ENCODE measurements at places on chromosomes 2 and 18.

DNA sequence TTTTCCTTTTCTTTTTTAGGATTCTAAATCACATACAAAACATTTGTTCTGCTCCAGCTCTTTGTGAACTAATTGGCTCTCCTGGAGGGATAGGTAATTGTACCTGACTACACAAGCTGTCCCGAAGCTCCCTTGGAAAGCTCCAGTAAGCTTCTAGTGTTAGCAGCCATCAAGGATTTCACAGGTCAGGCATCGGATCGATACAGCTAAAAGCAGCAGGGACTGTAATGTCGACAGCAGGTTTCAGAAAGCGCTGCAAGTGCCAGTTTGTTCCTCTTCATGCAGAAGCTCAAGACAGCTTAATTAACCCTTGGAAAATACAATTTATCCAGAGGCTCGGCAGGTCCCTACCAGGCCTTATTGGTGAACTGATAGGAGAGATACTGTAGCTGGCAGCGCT, 87.2 kb upstream of the VRK2 start:
- DNase-seq: no peak

DNA sequence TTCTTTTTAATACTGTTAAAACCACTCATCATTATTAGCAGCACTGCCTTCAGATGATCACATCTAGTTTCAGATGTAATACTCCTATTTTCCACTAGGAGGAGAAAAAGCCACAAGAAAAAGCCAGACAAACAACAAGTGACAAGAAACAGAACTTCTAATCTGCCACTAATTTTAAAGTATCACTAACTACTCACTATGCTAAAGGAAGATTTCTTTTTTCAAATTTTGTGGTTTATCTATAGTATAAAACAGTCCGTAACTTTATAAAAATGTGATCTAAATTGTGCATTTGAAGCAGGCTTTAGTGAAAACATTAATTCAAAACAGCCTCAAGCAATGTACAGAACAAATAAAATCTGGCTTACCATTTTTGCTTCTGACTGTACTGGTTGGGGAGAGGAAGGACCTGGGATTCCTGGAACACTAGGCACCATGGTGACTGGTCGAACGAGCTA, 56.8 kb downstream of the ATF2 start:
- DNase-seq: no peak

DNA sequence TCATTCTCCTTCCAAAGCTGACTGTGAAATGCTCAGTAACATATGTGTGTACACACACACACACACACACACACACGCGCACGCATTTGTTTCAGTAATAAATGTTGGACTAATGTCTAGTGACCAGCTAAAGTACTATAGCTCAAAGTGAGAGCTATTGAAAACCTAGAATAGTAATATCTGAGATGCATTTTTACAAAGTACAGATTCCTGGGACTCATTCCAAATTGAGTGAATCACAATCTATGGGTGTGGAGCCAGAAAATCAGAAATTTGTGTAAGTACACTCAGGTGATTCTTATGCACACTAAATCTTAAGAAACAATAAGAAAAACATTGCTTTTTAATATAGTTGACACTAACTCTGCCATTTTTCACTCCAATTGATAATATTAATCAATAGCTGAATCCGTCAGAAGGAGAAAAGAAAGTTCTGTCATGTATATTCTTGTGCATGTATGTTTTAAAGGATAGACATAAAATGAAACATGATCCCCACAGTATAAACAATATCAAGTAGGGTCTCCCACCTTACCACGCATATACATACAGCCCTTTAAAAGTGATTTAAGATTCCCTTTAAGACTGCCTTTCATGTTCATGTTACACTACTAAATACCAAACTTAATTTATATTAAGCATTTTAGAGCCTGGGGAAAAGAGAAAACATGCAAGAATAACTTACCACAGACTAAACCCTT, 123.5 kb downstream of the ATAD2B start:
- DNase-seq: no peak

DNA sequence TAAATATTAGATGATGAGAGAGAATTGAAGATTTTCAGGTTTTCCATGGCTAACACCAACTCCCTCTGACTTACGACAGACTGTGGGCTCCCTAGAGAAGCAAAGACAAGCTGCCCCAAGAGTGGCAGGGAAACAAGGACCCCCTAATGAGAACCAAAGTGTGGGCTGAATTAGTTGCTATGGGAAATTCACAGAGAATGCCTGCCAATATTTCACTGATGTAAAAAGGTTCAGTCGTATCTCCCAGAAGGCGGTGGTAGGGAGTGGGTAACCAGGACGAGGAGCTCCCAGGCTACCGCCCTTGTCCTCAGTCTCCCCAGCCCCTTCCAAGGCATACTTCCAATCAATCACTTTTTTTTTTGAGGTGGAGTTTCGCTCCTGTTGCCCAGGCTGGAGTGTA, 113.6 kb downstream of the LAMA1 start:
- no peak for DNase-seq

DNA sequence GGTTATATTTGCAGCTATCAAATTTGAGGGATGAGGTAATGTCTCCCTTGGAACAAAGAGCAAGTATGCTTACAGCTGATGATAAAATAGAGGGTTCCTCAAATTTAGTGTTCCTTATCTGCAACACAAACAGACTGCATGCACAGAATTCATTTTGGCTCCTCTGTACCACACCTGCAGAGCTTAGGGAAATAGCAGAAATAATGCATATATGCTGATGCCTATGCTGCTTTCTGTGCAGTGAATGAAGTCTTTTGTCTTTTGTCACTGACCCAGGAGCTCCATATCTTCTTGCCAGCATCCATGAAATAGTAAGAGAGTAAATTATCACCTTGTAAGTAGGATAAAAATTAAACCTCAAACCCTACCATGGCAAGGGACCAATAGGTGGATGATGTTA, 69.8 kb downstream of the NCKAP1 start:
- DNase-seq: no peak

- DNase-seq: no peak
Observed at GRCh38 chr18:78561757-78562510, 417.7 kb upstream of the SALL3 start.

DNA sequence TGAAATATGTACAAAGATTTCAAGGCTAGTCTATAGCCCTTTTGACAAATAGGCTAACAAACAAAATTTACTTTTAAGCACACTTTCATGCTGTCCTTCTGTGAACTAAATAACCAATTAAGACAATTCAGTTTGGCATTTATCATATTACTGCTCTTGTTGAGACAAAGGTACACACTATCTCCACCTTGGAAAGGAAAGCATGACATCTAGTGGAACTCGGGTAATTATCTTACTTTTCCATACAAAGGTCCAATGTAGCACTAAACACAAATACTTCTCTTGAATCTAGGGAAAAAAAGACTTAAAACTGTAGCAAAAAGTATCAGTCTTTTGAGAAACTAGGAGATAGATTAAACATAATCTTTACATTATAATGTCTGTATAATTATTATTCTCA, 125.0 kb upstream of the CD226 start:
- DNase-seq: no peak

- no peak for DNase-seq
Observed at GRCh38 chr2:201261906-201262305, 1.6 kb downstream of the CASP8 start.

DNA sequence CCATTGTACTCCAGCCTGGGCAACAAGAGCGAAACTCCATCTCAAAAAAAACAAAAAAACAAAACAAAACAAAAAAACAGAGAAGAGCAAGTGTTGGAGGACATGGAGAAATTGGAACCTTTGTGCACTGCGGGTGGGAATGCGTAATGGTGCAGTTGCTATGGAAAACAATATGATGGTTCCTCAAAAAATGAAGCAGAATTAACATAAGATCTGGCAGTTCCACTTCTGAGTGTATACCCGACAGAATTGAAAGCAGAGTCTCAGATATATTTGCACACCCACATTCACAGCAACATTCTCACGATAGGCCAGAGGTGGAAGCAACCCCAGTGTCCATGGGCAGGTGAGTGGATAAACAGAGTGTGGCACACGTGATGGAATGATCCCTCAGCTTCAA, 11.0 kb upstream of the RALB start:
- no peak for DNase-seq

GRCh38 chr18:80183273-80184050, 63.9 kb downstream of the PARD6G start:
- DNase-seq: no peak

GRCh38 chr18:61699397-61700110, 193.3 kb downstream of the RNF152 start:
- no peak for DNase-seq

DNA sequence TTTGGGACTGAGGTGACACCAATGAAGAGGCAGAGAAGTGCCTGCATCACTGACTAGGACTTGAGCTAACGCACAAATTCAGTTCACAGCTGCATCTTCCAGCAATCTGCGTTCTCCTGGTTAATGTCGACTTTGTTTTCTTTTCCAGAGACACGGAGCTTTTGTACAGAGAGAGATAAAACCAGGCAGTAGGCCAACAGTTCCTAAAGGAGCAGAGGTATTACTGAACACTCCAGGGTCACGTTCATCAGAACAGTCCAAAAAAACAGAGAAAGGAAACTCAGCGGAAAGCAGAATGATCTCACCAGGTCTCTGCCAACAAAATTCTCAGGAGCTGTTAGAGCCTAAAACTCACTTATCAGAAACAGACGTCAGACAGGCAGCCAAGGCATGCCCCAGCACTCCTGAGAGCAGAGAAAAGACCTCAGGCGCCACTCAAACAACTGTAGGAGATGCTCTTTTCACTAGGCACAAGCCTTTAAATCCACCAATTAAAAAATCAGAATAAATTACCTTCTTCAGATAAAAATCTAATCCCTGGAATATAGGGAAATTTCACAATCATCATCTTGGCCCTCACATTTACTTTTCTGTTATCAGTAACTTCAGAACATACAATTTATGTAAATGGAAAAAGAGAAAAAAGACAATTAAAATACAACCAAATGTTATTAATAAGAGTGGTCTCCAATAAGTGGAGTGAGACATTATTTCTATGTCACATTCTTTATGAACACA, 95.9 kb upstream of the SPTBN1 start:
- DNase-seq: no peak

DNA sequence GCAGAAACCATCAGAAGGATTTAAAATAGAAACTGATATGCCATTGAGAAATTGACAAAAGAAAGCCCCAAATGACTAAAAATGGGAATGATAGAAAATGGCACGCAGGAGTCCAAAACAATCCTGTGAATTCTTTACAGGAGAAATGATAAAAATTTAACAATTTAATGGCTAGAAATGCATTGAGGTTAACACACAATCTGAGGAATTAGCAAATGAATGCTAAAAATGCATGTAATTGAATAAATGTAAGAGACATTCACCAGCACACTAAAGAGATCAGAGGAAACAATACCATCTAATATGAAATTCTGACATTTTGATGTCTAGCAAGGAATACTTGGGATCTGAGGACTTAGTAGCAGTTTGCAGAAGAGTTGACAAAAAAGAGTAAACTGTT, 37.0 kb downstream of the MARCHF4 start:
- no peak for DNase-seq

GRCh38 chr2:203185864-203186263, 53.0 kb upstream of the CYP20A1 start:
- DNase-seq: no peak

DNA sequence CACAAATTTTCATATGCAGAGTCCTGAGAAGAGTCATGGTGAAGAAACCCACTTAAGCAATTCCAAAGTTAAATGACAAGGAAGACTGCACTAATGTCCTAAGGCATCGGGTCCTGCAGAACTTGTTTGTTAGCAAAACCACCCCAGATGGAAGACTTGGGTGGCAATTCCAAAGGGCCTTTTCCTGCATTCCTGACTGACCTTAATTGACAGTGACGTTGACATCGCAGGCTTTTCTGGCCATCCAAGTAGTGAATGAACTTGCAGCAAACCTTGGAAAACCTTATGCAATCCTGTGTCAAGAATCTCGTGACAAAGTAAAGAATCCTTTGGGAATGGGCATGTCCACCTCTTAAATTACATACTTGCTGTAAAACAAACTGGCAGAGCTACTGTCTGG, 112.5 kb upstream of the SH3BP4 start:
- DNase-seq: no peak

DNA sequence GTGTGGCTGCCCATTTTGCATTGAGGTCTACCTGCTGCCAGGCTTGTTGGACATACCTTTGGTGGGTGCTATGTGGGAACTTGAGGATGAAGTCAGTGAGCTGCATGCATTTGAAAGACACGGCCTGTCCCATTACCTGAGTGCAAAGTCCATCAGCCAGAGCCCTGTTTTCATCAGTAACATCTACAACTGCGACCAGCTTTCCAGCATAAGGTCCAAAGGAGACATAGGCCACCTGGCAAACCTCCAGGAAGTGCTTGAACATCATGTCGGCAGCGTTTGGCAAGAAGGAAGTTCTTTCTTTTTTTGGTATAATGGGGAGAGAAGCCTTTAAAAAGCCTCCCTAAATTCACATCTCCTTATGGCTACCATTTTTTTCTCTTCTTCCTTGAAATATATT, 143.1 kb downstream of the FAM161A start:
- DNase-seq: no peak

- no peak for DNase-seq
Observed at GRCh38 chr18:44974174-44974573, 293.5 kb downstream of the SETBP1 start.

- no peak for DNase-seq
Observed at GRCh38 chr18:27135504-27136207, 49.5 kb downstream of the CHST9 start.

- DNase-seq: no peak
Observed at GRCh38 chr2:235659767-235660322, 166.0 kb downstream of the AGAP1 start.

- no peak for DNase-seq
Observed at GRCh38 chr2:21203976-21204375, 80.2 kb downstream of the TDRD15 start.

- no peak for DNase-seq
Observed at GRCh38 chr2:120482334-120482733, 136.4 kb downstream of the INHBB start.

GRCh38 chr2:120429586-120430500, 83.9 kb downstream of the INHBB start:
- DNase-seq: no peak

DNA sequence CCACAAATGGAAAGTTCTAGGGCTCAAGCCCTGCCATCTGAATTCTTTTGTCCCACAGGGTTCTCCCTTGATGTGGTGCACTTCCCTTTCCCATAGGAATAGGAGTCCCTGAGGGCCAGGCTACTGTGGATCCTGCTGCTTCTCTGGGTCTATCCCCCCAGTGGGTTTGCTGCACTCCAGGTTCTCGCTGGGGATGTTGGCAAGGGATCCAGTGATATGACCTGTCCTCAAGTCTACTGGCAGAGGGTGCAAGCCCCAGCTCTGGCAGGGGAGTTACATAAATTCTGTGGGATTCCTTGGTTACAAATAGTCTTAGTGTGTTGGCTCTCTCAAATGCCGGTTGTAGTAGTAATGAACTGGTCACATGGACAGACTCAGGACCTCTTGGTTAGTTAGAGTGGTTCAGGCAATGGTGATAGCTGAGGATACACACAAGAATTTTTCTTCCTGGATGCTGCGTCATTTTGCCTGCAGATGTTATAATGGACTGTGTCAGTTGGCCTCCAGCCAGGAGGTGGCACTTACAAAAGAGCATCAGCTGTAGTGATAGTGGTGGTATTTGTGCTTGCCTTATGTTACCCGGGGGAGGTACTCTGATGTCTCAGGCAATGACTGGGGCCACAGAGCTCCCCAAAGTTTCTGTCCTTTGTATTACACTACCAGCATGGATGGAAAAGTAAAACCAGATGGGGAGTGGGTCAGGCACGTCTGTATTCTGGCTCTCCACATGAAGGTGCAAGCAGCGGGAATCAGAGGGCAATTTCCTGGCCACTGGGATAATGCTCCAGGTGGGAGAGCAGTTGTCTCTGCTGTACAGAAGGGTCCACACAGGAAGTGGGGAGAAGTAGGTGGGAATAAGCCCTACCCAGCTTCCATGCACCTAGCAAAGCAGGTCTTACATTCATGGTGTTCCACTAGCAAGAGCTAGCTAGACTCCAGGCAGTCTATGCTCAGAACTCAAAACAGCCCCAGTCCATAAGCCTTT, 267.9 kb downstream of the SOX11 start:
- no peak for DNase-seq

Data from cortex of kidney (tissue), 1 donor.